Fibroblast of villous mesenchyme (primary cell): ENCODE measurements at places on chromosomes 4 and X. TPM values are rescaled to one million over a fixed set of nuclear protein-coding genes. Genes with fewer than 3 reads are reported as not detected.

WDR1 gene
- 436 and 516 TPM in 2 replicates for total RNA-seq

CCKAR gene
- 0.43 TPM in 1 of 2 replicates, not detected in the other for total RNA-seq

POU3F4 gene
- total RNA-seq: not detected in 2 replicates

MAGEA2B gene
- total RNA-seq: not detected in 2 replicates

PPP2R2C gene
- not detected in 2 replicates for total RNA-seq

MAGEA4 gene
- not detected in 2 replicates for total RNA-seq

GLUD2 gene
- 1.9 and 3.5 TPM in 2 replicates for total RNA-seq

BTK gene
- total RNA-seq: not detected in 2 replicates
